Hematopoietic multipotent progenitor cell treated with erythropoietin and hydrocortisone succinate and interleukin-3 and kit ligand, for 15 days (in vitro differentiated cells): ENCODE measurements at places on chromosomes 6 and 20.

GRCh38 chr6:83459663-83460062 is 28.8 kb upstream of the ME1 start:
- DNase-seq, result no peak

GRCh38 chr20:49541733-49542513 is 26.0 kb downstream of the PTGIS start:
- DNase-seq, result peak; percentile 58

DNA sequence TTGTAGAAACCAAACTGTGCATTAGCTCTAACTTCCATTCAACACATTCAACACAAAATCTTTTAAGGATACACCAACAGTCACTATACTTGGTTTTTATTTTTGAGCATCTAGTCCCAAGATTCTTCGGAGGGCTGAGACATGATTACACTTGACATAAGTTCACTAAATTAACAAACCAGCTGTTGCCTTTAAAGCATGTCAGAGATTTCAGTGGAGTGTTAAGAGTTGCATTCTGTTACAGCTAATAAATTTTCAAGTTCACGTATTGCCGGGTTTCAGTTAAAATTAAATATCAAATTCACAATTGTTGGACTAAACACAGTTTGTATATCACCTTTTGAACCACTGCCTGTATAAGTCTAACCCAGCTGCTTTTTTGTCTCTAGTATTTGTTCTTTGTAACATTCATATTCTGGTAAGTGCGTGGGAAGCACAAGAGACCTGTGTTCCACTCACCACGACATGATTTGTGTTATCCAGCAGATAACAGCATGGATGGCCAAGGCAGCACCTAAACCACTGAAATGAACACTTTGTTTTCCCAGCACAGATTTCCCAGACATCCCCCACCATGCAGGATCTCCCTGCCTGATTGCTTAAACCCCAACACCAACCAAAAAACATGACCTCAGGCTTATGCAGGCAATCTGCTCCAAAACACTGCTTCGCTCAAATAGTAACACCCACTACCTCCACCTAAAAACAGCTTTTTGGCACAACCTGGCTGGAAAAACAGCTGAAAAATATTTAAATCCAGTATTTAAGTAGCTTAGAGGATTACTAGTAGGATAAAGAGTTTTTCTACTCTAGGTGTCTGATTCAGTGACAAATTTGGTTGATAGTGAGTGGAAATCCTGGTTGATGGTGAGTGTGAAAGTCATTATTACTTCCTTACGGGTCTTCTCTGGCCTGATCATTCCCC is 286.5 kb upstream of the NT5E start:
- no peak for DNase-seq

DNA sequence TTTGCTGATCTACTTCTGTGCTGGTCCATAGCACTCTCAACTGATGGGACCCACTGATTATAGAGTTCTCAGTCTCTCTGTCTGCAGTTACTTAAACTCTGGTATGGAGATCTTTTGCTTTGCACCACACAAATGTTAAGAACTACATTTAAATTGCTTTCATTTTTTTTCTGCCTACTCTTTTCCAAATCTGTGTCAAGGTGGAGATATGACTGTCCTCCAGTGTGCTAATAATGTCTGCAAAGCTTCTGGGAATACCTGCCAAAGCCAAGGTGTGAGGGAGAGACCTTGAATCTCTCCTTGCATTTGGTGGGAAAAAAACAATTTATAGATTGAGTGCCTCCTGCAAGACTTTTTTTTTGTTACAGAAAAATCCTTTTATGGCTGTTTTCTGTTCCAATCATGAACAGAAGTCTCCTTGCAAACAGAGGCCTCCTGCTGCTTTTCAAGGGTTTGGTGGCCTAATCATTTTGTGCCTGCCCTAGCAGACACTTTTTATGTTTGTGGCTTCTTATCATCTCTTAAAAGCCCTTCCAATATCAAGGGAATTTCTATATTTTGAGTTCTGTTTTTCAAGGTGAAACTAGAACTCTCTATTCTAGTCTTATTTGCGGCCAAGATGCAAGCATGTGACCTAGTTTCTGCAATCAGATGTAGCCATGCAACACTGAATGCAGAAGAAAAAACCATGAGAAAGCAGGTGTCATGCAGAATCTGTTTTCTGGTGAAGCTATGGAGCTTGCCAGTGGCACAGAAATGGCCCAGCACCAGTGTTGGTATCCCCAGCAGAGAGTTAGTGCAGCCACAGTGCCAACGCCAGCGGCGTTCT is 23.2 kb upstream of the AKIRIN2 start:
- no peak for DNase-seq

- DNase-seq, result no peak
Observed at GRCh38 chr6:114339706-114340105, 3.1 kb downstream of the HS3ST5 start.

GRCh38 chr6:44178424-44179071 is 19.9 kb downstream of the CAPN11 start:
- DNase-seq, result no peak

GRCh38 chr6:11766589-11767450 is 11.8 kb downstream of the ADTRP start:
- no peak for DNase-seq

DNA sequence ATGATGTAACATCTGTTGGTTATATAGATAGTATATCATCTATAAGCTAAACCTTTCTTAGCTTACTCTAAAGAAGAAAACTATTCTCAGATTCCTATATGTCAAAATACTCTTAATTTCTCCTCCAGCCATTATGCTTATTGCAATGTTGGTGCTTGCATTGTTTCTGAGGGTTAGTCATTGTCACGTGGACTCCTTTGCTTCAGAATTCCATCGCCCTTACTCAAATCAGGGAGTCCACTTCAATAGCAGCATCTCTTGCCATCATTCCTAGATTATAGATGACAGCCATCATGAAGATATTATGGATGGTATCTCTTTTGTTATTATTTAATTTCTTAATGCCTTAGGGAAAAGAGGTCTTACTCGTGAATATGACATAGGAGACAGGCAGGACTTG is 776.1 kb downstream of the TENT5A start:
- no peak for DNase-seq

DNA sequence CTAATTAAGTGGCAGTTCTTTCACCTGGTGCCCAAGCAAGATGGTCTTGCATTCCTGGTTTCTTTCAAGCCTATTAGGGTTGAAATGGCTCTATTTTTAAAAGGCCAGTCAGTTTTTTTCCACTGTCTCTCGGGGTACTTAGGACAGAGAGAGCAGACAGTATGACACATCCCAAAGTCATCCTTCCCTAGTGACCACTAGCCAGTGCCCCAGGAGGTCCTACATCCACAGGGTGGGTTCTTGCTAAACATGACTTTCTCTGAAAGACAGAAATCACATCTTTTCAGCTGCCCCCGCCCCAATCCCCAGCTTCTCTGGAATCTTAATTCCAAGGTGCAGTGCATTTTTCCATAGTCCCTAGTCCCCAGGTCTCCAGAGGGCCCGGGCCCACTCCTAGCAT is 192.4 kb downstream of the SLC24A3 start:
- no peak for DNase-seq

GRCh38 chr6:79872986-79873385 is 74.4 kb downstream of the ELOVL4 start:
- DNase-seq, result no peak

DNA sequence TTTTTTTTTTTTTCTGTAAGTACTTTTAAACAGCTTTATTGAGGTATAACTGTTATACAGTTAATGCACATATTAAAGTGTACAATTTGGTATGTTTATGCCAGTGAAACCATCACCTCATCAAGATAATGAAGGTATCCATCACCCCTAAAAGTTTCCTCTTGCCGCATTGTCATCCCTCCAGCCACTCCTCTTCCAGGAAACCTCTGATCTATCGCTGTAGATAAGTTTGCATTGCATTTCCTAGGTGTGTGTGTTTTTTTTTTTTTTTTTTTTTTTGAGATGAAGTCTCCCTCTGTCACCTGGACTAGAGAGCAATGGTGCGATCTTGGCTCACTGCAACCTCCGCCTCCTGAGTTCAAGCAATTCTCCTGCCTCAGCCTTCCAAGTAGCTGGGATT is 3.1 kb downstream of the SLX4IP start:
- no peak for DNase-seq

GRCh38 chr6:2547355-2547754 is 203.4 kb downstream of the MYLK4 start:
- no peak for DNase-seq

DNA sequence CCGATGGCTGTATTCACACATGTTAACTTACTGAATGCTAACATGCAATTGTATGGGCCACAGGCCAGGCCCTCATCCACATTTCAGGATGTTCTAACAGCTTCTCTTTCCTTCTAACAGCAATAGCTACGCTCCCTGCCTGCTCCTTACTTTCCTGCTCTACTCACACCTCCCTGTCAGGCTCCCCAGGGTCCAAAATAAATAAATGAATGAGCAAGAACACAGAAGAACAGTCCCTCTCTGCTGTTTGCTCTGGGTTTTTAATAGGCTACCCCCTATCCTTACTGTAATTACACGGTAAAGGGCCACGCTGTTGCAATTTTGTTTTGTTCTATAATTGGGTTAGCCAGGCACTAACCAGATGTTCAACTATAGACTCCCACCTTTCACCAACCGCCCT is 135.6 kb downstream of the GMDS start:
- no peak for DNase-seq

- DNase-seq, result no peak
Observed at GRCh38 chr6:50840112-50840810, 21.6 kb downstream of the TFAP2B start.

GRCh38 chr20:32784369-32785080 is 22.3 kb downstream of the DNMT3B start:
- no peak for DNase-seq

DNA sequence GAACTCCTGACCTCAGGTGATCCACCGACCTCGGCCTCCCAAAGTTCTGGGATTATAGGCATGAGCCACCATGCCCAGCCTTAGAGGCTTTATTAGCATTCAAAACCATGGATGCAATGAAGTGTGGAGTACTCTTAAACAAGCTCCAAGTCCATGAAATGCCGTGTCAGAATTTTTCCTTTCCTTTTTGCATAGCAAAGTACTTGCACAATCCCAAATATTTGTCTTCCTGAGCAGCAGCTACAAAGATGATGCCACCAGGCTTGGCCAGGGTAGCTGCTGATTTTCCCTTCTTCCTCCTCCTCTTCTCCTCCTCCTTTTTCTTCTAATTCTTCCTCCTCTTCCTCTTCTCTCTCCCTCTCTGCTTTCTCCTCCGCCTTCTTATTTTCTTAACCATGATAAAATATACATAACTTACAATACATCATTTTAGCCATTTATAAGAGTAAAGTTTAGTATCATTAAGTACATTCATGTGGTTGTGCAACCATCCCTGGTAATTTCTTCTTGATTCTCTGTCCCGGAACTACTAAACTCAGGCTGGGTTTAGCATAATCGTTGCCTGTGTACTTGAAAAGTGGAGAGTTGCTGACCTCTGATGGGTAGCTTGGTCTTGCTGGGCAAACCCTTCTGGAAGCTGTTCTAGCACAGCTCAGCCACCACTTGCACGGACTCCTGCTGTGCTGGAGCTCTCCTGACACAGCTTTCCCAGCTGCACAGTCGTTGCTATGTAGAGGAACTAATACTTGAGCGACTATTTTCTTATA is 20.3 kb downstream of the MUCL3 start:
- no peak for DNase-seq

GRCh38 chr6:28335040-28335563 is 846 bp downstream of the ZSCAN31 start:
- DNase-seq, result peak; percentile 79

DNA sequence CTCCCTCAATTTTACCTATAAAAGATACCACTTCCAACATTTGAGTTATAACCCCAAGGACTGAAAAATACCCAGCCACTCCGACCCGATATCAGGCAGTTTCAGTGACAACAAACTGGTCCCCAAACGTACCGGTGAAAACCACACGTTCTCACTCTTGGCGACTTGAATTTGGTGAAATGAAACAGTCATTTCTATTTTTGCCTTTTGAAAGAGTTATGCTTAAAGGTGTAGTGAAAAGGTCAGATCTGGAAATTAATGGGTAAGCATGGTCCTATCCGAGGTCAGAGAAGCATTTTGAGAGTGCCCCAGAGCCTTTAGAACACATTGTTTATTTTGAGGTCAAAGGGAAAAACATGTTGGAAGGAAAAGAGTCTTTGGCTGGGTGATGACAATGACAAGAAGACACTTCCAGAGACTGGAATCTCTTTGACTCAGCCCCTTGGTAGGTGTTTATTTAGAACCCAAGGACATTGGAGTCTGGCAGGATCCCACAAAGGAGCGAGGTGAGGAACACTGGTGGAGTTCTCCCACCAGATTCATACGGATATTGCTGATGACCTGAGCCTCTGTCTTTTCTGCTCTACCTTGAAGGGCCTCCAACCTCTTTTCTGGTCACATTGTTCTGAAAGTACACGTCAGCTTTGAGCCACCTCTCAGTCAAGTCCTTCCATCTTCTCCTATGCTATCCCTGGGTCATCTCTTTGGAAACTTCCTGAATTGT is 235.0 kb downstream of the GMPR start:
- DNase-seq, result no peak

DNA sequence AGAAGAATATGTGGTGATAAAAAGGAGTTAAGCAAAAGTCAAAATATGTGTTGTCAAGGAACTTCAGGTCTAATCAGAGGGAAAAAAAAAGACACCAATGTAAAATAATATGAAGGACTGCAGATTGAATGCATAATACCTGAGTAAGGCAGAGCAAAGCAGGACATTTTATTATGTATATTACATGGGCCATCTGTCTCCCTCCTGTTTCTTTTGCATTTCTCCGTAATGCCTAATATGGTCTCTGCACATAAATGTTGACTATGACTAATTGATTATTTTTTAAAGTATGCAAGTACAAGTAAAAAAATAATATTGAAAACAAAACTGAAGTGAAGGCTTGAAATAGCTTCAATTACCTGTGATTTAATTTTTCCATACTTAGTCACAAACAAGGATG is 384.7 kb upstream of the MAN1A1 start:
- no peak for DNase-seq

GRCh38 chr20:57964011-57964862 is 254.4 kb upstream of the PMEPA1 start:
- DNase-seq, result no peak

DNA sequence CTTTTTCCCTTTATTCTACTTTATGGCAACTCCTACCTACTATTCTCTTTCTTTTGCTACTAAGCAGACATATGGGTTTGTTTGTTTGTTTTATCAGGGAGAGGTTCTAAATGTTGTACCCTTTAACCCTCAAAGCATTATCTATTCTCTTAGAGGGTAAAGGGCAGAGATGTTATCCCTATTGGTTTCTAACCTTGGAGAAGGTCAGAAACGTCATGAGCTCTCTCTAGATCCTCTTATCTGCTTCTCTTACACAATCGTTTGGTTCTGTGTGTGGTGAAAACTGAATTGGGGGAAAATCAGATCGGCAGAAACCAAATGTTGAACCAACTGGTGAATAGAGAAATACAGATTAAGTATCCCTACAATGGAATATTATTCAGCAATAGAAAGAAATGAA is 6.4 kb upstream of the MPC1 start:
- DNase-seq, result no peak
